ENCODE measurements at places on chromosomes 6 and 20. TPM values are rescaled to one million over a fixed set of nuclear protein-coding genes. Genes with fewer than 3 reads are reported as not detected.

The IMPG1 gene
- 0.29 TPM for total RNA-seq

The SLC22A1 gene
- total RNA-seq, result 0.65 TPM

The KCNG1 gene
- total RNA-seq, result 2.0 TPM

The HMGA1 gene
- 456 TPM for total RNA-seq

The ANKRD6 gene
- total RNA-seq, result 7.5 TPM

The OR12D3 gene
- not detected for total RNA-seq

The PDE10A gene
- 14.0 TPM for total RNA-seq

The HRH3 gene
- not detected for total RNA-seq

The MATN4 gene
- not detected for total RNA-seq

The TSBP1 gene
- not detected for total RNA-seq

The CST7 gene
- not detected for total RNA-seq

The PRRT1 gene
- total RNA-seq, result not detected

The NUDT3 gene
- total RNA-seq, result 45.5 TPM

The TOX2 gene
- total RNA-seq, result 3.9 TPM

The CCDC170 gene
- under 0.01 TPM for total RNA-seq

The OR2B6 gene
- not detected for total RNA-seq

The SLC17A1 gene
- not detected for total RNA-seq

The GINS1 gene
- 6.2 TPM for total RNA-seq

The E2F3 gene
- 9.5 TPM for total RNA-seq

The DBNDD2 gene
- total RNA-seq, result 4.9 TPM

The PDYN gene
- not detected for total RNA-seq

The PKIG gene
- 286 TPM for total RNA-seq

The SLPI gene
- not detected for total RNA-seq

The CDSN gene
- under 0.01 TPM for total RNA-seq

The EDN3 gene
- not detected for total RNA-seq

The SRXN1 gene
- total RNA-seq, result 43.9 TPM

The ADTRP gene
- total RNA-seq, result 4.1 TPM

The GATA5 gene
- total RNA-seq, result not detected

The KIF25 gene
- not detected for total RNA-seq

The LST1 gene
- total RNA-seq, result 0.48 TPM

The OOEP gene
- not detected for total RNA-seq

The LTA gene
- not detected for total RNA-seq

The EYS gene
- 3.2 TPM for total RNA-seq

The BMP2 gene
- 34.2 TPM for total RNA-seq

The C6orf58 gene
- total RNA-seq, result 0.38 TPM

The BTN3A1 gene
- total RNA-seq, result 5.4 TPM

The KIF3B gene
- 29.7 TPM for total RNA-seq

The PTP4A1 gene
- total RNA-seq, result 35.8 TPM

The LIN28B gene
- total RNA-seq, result not detected

The MAP7 gene
- total RNA-seq, result 0.65 TPM

The GJA1 gene
- 435 TPM for total RNA-seq

The GNRH2 gene
- total RNA-seq, result 0.57 TPM

Measured in vein endothelial cell (primary cell).